ENCODE measurements at places on chromosomes 4 and X. TPM values are rescaled to one million over a fixed set of nuclear protein-coding genes. Genes with fewer than 3 reads are reported as not detected.

GRCh38 chr4:179196511-179196910, 1754.3 kb upstream of the AGA start:
- no peak overlapping the region for H3K4me3 ChIP-seq
- DNase-seq: no peak
- H3K27ac ChIP-seq: no peak overlapping the region

GRCh38 chrX:155966876-155967275, 30.6 kb upstream of the IL9R start:
- no peaks in the 10 kb centered on the region for H3K27me3 ChIP-seq
- H3K4me1 ChIP-seq: no peaks in the 10 kb centered on the region
- DNase-seq: no peak
- no peak overlapping the region for H3K27ac ChIP-seq
- no peak overlapping the region for H3K4me3 ChIP-seq
- H3K36me3 ChIP-seq: no peaks in the 10 kb centered on the region

DNA sequence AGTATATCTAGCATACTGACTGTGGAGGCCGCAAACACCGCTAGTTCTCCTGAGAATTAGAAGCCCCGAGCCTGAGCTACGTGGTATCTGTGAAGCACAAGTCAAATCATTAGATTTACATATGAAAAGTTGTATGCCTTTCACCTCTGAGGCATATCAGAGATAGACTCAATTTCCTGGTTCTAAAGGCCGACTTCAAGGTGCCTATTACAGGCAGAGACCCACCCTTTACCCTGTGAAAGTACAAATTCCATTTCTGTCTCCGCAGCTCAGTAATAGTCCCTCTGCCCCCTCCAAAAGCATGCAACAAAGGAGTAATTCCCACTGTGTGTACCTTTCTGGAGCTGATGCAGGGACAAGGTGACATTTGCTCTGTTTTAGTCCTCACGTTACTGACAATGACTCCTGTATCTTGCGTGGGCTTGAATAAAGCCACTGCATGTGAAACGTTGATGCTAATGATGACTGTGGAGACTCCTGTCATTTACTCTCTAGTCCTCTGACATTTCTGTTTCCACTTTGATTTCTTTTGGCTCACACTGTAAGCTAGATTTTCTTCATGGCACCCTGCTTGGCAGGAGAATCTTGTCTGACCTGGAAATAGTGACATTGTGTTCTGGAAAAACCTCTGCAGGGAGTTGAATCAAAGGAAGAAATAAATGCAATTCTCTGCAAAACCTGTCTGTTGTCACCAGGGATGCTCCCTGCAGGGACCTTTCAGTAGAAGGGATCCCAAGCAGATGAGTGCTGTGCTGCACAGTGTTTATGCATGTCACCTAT, 273.2 kb upstream of the EMCN start:
- no peaks in the 10 kb centered on the region for H3K4me1 ChIP-seq
- no peak overlapping the region for H3K27ac ChIP-seq
- no peak for DNase-seq
- no peaks in the 10 kb centered on the region for H3K27me3 ChIP-seq

DNA sequence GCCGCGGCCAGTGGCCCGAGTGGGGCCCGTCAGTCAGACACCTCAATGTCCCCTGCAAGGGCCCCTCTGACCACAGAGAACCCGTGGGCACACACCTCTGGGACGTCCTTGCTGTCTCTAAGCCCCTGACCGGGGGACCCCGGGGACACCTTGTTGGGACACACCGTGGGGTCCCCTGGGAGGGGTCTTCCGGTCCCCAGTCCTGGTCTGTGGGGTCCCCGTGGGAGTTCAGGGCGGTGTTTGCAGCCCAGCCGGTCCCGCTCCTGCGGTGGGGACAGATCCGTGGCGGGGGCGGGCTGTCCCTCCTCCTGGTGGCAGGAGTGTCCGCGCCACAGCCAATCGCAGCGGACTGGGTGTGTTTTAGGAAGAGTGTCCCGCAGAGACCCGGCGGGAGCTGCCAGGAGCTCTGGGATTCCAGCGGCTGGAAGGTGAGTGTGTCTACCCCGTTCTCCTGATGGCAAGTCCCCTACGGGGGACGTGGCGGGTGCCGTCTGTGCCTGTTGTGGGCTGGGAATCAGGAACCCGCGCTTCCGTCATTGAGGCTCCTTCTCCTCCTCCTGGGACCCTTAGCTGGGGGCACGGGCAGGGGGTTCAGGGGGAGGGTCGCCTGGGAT, 5.1 kb upstream of the PLCXD1 start:
- peaks cover 19% of the 10 kb centered on the region for H3K4me1 ChIP-seq
- peak overlapping the region; percentile 45 for H3K27ac ChIP-seq
- H3K36me3 ChIP-seq: no peaks in the 10 kb centered on the region

- no peaks in the 10 kb centered on the region for H3K4me1 ChIP-seq
- H3K36me3 ChIP-seq: no peaks in the 10 kb centered on the region
- no peak for DNase-seq
- no peak overlapping the region for H3K4me3 ChIP-seq
- no peak overlapping the region for H3K27ac ChIP-seq
Observed at GRCh38 chrX:148540671-148541583, 40.5 kb downstream of the AFF2 start.

- DNase-seq: no peak
- no peak overlapping the region for H3K27ac ChIP-seq
- no peaks in the 10 kb centered on the region for H3K36me3 ChIP-seq
- H3K27me3 ChIP-seq: no peaks in the 10 kb centered on the region
- H3K4me1 ChIP-seq: no peaks in the 10 kb centered on the region
Observed at GRCh38 chrX:84932814-84933213, 70.9 kb upstream of the APOOL start.

DNA sequence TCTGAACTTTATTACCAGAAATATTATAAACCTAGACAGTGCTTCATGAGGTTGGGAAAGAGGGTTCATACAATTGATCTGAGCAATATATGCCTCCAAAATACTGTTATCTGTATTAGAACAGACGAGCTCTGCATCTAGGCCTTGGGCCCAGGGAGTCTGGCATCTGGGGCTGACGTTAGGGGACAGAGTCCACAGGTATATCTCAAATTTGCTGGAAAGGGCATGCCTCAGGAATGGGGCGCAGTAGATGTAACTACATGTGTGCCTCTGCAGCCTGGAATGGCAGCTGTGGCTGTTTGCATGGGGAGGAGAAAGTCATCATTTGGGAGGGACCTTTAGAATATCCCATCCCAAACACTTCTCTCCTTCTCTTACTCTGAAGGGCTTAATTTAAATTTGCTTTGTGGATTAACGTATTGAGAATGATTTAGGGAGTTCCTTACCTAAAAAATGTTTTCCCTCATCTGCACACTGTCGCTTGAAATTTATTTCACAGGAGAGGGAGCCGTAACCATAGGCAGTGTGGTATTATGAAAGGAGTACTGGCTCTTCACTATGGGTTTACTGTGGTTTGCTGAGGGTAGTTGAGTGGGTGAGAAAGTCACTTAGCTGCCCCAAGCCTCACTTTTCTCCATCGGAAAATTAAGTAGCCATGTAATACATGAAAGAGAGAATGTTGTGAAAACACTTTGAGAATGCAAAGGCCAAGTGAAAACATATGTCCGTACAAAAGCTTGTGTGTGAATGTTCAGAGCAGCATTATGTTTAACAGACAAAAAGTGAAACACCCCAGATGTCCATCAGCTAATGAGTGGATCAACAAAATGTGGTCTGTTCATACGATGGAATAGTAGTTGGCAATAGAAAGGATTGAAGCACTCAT, 5.9 kb downstream of the ADD1 start:
- no peaks in the 10 kb centered on the region for H3K27me3 ChIP-seq
- H3K4me1 ChIP-seq: peaks cover 95% of the 10 kb centered on the region
- no peak overlapping the region for H3K4me3 ChIP-seq

DNA sequence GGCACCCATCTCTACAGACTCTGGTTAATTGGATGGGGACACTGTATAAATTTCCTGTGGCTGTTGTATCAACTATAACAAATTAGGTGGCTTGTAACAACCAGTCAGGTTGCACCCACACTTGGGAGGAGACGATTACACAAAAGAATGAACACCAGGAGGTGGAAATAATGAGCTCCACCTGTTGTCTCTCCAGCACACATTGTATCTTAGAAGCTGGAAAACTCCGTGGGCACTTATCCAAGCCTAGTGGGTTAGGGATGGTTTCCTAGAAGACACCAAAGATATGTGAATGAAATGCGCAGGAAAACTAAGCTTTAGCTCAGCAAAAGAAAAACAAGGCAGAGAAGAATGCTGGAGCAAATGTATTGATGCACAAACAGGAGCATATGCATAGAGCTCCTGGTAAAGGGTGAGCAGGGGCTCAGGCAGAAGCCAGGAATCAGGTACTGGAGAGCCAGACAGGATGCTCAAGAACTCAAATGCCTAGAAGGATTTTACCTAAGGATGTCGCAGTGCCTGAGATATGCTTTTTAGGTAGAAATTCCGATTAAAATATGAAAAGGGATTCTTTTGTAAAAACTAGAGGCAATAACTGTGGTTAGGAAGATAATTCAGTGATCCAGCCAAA, 111.7 kb downstream of the GALNTL6 start:
- no peaks in the 10 kb centered on the region for H3K4me1 ChIP-seq
- no peaks in the 10 kb centered on the region for H3K36me3 ChIP-seq
- no peaks in the 10 kb centered on the region for H3K27me3 ChIP-seq
- no peak for DNase-seq

DNA sequence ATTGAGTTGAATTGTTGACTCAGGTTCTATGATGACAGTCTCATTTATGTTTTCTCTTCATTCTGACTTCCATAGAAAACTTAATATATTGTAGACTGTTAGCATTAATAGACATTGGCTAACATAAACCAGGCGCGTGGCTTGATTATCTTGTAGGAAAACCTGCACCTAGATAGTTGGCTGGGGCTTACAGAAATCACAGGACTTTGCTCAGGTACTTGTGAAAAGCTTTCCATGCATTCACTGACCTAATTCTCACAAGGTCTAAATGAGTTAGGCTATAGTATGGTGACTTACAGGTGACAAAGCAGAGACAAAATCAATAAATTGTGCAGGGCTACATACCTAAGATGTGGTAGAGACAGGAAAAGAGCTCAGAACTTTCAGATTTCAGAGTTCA, 212.8 kb downstream of the GPAT3 start:
- H3K27ac ChIP-seq: no peak overlapping the region
- H3K4me1 ChIP-seq: no peaks in the 10 kb centered on the region
- H3K27me3 ChIP-seq: no peaks in the 10 kb centered on the region
- DNase-seq: no peak
- no peaks in the 10 kb centered on the region for H3K36me3 ChIP-seq
- H3K4me3 ChIP-seq: no peak overlapping the region

DNA sequence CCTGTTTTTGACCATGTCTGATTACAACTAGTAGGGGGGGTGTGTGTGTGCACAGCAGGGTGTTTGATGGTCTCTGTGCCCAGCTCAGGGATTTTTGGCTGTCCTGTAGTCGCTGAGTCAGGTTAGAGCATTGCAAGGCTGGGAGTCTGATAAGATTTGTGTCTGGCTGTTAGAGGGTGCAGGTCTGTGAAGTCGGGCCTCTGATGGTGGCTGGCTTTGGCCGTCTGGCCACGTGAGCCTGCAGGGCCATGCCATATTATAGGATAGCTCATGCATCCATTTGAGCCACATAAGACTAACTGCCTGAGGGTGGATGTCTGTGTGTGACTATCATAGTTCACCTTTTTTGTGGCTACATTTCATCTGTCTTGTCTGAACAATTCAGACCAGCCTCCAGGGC, 4.9 kb downstream of the PORCN start:
- no peak overlapping the region for H3K4me3 ChIP-seq
- no peaks in the 10 kb centered on the region for H3K4me1 ChIP-seq
- DNase-seq: no peak
- no peaks in the 10 kb centered on the region for H3K36me3 ChIP-seq
- H3K27me3 ChIP-seq: no peaks in the 10 kb centered on the region

GRCh38 chr4:37909332-37910090, 18.6 kb downstream of the TBC1D1 start:
- H3K4me1 ChIP-seq: no peaks in the 10 kb centered on the region
- no peak overlapping the region for H3K27ac ChIP-seq
- no peak overlapping the region for H3K4me3 ChIP-seq

DNA sequence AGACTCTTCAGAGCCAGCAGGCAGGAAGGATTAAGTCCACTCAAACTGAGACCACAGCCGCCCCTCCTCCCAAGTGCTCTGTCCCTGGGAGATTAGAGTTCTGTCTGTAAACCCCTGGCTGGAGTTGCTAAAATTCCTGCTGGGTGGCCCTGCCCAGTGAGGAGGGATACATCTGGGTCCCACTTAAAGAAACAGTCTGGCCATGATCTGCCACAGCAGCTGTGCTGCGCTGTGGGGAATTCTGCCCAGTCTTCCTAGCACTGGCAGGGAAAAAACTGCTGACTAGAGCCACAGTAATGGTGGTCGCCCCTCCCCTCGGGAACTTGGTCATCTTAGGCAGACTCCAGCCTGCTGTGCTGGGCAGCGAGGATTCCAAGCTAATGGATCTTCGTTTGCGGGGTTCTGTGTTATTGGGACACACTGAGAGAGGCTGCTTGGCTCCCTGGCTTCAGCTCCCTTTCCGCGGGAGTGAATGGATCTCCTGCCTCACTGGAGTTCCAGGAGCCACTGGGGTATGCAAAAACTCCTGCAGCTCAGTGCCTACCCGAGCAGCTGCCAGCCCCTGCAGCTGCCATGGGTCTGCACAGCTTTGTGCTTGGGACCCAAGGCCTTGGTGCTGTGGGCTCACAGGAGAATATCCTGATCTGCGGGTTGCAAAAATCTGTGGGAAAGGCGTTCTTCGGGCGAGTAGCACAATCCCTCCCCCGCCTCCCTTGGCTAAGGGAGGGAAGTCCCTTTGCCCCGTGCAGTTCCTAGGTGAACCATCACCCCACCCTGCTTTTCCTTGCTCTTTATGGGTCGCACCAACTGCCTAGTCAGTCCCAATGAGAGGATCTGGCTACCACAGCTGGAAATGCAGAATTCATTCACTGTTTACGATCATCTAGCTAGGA, 15.7 kb downstream of the ZXDB start:
- H3K27ac ChIP-seq: no peak overlapping the region
- H3K36me3 ChIP-seq: no peaks in the 10 kb centered on the region
- no peak for DNase-seq
- H3K4me3 ChIP-seq: no peak overlapping the region
- H3K27me3 ChIP-seq: no peaks in the 10 kb centered on the region

DNA sequence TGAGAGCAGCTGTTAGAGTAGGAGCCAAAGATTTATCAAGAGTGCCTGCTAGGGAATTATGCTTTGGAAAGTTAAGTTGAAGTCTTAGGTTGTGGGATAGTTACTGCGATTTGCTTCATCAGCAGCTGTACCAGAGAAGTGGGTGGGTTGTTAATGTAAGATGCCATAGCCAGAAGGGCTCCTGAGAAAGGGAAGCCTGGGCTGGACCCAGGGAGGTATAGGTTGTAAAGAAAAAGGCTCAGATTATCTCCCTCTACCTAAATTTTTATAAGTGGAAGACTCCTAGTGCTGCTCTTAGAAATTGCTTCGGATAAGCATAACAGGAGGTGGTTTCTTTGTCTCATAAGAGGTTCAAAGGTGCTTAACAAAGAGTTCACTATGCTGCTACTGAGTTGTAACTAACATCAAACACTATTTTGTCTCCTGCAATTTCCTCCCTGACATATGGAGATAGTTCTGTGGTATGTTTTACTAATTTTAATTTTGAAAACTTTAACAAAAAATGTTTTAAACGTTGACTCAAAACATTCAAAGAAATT, 356.9 kb downstream of the DTHD1 start:
- no peaks in the 10 kb centered on the region for H3K36me3 ChIP-seq
- H3K4me1 ChIP-seq: no peaks in the 10 kb centered on the region
- no peak overlapping the region for H3K4me3 ChIP-seq
- no peak for DNase-seq
- no peak overlapping the region for H3K27ac ChIP-seq
- no peaks in the 10 kb centered on the region for H3K27me3 ChIP-seq

The WAS gene
- total RNA-seq: 3.1 TPM

The PRR32 gene
- not detected for total RNA-seq

The SMIM20 gene
- 15.3 TPM for total RNA-seq

The HSPA4L gene
- 6.7 TPM for total RNA-seq

Data from tibial nerve (tissue), 4 donors.